ENCODE measurements at places on chromosomes 1 and 21.

DNA sequence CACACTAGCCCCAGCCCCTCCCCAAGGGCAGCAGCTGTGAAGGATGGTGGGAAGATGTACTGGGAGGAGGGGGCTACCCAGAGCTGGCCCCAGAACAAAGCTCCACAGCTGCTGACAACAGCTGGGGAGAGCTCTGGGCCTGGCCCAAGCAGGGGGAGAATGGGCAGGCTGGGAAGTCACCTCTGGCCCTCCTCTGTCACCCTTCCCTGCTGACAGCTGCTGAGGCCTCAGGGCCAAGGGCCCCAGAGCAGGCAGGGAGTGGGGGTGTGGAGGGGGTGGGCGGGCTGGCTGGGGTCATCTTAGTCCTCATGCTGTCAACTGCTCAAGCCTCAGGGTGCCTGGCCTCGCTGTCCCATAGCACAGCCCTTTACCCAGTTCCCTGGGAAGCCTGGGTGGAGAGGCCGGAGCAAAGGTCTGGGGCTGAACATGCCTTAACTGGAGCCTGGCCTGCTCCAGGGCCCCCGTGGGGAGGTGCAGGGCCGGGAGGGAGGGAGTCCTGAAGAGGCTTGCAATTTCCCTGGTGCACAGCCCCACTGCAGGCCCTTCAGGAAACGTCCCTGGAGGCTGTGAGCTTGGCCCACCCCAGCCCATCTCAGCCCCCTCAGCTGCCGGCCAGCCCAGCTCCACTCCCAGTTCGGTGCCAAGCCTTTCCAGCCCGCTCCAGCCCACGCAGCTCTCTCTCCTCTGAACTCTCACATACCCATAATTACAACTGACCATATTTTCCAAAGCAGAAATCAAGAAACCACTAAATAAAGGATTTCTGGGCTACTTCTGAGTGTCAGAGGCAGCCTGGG is 25.7 kb downstream of the HSPG2 start:
- peak; percentile 51 for DNase-seq

DNA sequence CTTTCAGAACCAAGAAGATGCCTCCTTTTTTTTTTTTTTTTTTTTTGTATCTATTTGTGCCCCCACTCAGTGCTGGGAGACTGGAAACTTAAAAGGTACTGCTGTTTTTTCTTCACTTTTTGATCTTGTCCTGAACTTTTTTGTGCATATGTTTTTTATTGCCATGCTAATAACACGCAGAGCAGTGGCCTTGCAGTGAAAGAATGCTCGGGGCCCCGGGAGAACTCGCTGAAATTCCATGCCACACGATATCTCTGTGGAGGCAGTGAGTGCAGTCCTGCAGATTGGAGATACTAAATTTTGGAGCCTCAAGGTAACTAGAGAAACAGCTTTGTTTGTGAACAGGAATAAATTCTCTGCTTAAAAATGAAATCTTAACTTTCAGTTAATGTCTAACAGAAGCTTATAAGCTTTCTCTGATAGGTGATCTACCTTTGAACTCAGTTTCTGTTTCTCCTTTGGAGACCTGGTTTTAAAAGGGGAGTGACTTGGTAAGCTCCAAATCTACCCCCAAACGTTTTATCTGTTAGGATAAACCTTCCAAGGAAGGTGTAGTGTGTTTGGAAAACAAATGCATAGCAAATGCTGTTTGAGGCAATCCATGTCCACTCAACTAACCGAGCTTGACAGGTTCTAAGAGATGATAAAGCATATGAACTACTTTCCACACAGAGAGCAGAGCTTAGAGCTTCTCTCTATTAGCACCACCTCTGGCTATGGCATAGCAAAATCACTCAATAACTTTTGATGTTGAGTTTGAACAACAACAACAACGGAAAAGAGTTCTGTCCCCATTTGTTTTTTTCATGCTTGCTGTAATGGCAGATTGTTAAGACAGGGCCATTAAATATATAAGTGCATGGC is 113.7 kb upstream of the PLXNA2 start:
- no peak for DNase-seq

DNA sequence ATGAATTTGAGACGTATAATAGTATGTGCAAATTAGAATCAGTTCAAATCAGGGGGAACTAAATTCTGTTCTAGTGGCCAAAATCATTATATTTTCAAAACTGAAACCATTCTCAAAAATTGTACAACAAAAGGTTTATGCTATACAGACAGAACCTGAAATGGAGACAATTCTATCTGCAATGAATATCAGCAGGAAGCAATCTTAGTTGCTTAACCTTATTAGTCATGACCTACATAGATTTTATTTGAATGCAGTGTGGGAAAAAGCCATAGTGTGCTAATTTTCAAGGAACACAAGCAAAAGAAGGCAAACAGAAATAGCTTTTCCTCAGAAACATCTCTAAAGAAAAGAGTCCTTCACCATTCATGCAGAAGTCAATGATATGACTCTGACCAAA is 6.5 kb downstream of the AK5 start:
- DNase-seq, result no peak

DNA sequence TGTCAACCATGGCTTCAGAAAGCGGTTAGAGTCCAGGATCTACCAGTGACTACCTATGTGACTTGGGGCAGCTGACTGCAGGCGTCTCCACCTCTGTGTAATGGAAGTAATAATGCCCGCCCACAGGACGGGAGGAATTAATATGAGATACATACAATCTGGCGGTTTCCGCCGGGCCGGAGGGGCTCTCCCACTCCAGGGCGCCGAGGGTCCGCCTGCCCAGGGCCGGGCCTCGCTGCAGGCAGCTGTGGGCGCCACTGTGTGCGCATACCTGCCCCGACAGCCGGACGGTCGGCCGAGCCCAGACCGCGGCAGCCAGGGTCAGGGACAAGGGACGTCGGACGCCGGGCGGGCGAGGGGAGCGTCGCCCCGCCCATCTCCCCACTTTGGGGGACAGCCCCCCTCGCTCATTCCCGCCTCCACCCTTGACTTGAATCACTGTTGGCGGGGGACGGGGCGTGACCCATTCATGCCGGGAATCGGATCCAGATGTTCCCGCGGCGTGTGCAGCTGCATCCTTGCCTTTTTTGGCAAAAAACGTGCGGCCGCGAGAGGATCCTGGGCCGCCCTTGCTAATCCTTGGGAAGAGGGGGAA is 6.0 kb upstream of the SF3A3 start:
- peak; percentile 91 for DNase-seq

GRCh38 chr1:50973875-50974617 is 4.0 kb downstream of the CDKN2C start:
- no peak for DNase-seq

DNA sequence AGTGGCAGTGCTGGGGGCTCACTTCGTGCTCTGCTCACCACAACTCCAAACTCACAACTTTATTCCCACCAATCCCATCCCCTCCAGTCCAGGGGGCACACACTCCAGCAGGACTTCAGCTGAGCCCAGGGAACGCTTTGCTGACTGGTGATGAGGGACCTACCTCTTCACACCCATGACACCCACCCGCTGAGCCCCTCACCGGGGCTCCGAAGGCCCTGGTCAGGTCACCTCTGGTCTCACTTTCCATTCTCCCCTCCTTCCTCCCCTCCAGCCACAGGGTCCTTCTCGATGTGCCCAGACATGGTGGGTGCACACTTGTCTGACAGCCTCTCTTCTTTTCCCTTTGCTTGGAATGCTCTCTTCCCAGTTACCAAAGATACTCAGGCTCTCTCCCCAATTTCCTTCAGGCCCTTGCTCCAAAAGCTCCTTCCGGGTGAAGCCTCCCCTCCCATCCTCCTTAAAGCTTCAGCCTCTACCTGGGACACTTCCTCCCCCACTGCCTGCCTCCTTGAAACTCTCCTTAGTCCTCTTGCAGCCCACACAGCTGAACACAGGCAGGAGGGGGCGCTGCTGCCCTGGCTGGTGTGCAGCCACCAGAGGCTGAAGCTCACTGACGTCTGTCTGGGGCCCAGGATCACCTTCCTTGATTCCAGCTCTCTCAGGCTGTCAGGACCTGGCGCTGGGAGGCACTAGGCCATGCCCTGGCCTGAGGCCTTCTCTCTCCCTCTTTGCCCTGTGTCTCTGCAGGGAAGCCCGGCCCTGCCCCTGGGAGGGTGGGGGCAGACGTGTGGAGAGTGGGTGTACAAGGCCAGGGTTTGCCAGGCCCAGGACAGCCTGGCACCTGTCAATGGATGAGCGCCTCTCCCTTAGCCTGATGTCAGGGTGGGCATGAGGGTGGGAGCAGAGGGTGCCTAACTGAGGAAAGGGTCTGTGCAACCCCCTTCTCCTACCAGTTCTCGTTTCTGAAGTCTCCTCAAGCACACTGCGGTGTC is 1.6 kb downstream of the KCNE1 start:
- peak; percentile 86 for DNase-seq

DNA sequence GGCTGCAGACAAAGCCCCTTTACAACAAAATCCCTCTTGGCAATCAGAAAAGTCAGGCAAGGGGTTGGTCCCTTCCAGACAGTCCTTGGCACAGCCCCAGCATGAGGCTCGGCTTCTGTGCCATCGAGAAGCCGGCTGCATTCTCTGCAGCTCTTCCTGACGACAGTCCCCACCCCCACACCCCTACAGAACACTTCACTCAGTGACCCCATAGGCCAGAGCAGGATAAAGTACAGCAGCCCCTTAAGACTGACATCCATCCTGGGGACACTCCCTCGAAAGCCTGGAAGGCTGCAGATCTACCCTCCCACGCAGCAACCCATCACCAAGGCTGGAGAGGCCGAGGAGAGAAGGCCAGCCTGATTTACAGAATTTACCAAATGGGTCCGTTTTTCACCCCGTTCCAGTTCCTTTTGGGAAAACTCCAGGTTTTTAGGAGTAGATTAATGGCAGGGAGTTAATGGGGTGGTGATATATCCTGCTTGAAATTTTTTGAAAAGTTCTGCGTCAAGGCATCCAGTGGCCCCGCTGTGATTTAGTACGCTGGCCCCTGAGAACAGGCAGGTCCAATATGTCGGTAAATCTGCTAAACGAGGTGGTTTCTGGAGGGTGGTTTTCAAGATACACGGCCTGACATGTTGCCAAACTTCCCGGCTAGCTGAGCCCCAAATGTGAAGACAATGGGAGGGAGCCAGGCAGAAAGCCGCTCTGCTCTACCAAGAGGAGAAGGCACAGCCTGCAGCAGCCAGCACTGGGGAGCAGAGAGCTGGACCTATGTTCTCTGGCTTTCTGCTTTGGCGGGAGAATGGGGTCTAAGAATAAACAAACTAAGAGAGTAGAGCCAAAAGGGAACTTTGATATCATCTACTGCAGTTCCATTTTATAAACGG is 81.7 kb downstream of the SSBP3 start:
- DNase-seq, result no peak

- no peak for DNase-seq
Measured at GRCh38 chr1:26259578-26259977, 20.3 kb upstream of the SH3BGRL3 start.

DNA sequence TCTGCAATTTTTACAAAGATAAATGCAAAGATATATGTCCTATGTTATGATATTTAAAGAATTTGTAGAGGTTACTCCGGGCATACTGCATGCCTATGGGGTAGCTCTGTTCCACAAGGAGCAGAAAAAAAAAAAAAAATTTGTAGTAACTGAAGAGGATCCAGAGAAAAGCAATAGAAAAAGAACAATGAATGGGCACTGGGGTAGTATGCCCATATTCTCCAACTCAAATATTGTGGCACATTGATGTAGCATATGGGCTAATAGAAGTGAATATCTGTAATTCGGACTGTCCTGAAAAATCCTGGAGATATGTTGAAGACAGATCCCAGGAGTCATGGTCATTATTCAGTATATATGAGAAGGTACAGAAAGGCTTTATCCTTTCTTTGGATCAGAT is 1.1 kb upstream of the AKIRIN1 start:
- no peak for DNase-seq

DNA sequence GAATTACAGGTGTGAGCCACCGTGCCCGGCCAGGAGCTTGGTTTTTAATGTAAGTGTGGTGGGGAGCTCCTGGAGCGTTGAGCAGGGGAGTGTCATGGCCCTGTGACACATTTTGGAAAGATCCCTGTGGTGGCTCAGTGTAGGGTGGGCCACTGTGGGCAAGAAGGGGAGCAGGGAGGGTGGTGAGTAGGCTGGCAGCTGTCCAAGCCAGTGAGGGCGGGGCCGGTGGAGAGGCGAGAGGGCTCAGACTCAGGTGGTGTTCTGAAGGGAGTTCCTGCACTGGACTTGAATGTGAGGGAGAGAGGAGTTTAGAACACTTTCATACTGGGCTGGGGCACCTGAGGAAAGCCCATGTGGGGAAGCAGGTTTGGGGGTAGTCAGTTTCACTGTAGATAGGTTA is 3.1 kb upstream of the EVA1B start:
- no peak for DNase-seq

DNA sequence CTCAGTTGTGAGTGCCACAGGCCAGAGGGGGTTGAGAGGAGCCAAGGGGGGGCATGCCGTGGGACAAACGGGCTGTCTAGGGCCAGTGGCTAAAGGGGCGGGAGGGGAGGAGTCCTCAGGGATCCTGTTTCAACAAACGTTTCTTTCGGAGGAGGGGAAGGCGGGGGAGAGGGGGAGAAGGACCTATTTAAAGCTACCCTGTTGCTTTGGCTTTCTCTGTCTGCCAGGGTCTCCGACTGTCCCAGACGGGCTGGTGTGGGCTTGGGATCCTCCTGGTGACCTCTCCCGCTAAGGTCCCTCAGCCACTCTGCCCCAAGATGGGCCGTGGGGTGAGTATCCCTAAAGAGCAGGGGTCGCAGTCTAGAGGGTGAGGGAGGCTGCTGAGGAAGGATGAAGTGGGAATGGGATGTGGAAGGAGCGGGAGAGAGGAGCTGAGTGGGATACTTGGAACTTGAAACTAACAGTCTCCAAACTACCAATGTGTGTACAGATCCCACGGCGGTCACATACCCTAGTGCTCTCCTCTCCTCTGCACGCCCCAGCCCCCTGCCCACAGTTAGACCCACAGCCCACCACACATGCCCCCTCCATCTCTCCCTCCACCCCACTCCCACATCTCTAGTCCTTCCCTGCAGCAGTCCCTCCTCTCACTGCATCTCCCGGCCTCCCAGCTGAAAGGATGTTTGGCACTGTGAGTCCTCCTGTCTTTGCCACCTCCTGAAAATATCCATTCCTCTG is at the start of gene ATP1A2:
Gene ATP1A2, plus strand, starts transcription at position 215 of the 738 bp plus-strand sequence. Its CDS starts 103 bp downstream, at position 318.
- peak; percentile 91 for DNase-seq

- DNase-seq, result no peak
Measured at GRCh38 chr21:32360401-32360975, 32.3 kb downstream of the URB1 start.

- no peak for DNase-seq
Measured at GRCh38 chr1:11961230-11961629, 19.0 kb upstream of the MFN2 start.

DNA sequence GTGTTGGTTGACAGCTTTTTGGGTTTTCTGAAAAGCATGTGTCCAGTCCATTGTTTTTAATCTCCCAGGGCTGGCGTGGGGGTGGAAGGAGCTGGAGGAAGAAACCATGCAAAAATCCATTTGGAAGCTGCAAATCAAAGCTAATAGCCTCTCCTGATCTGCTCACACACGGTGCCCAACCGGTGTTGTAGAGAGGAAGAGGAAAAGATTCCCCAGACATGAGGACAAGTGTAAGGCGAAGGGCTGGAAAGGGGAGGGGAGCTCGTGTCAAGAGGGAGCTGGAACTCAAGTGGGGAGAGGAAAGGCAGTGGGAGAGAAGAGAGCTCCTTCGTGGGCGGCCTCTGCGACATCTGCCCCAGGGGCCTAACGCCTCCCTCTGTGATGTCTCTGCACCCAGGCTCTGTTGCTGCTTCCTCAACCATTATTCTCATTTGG is 112.3 kb upstream of the IRF2BP2 start:
- DNase-seq, result no peak

All from tibial artery (tissue), 4 donors.